ENCODE measurements at places on chromosomes 5 and 9.

DNA sequence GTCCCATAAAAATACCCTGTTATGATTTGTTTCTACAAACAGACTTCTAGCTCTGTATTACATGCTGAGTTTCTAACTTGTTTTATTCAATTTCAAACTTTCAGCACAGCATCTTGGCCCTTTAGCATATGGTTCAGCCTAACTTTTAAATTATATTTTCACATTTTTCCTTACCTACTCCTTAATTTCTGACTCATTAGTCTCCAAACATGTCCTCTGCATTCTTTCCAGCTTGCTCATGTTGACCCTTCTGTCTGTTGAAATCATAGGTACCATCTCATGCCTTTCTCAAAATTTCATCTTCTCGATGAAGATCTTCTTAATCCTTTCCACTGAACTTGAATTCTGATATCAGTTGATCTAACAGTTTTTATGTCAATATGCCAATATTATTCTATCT, 200.9 kb upstream of the RIOK2 start:
- no peak for DNase-seq

- no peak for DNase-seq
These were observed 77.5 kb downstream of the TRIO start for GRCh38 chr5:14220642-14221041.

DNA sequence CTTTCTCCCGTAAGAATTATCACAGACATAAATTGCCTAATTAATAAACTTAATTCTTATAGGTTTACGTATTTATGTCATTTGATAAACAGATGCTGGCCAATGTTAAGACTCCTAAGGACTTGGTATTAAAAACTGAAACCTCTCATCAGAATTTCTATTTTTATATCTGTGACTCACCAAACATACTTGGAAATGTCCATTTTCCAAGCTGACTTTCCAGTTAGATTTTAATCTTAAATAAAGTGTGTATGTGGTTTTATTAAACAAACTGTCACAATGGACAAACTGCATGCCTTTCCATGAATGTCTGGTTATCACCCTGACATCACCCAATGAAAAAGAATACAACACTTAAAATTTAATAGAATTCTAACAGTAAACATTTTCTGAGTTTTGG, 12.6 kb upstream of the COL23A1 start:
- no peak for DNase-seq

DNA sequence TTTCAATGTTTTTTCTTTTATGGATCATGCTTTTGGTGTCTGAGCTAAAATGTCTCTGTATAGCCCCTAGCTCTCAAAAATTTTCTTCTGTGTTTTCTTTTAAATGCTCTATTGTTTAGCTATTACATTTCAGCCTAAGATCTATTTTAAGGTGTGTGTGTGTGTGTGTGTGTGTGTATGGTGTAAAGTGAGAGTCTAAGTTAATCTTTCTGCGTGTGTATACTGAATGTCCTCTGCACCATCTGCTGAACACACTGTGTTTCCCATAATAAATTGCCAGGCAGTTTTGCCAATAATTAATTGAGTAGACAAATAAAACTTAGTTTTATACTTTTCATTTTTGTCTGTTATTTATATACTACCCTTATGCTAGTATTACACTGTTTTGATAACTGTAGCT, 2096.3 kb upstream of the C9orf72 start:
- DNase-seq = no peak

DNA sequence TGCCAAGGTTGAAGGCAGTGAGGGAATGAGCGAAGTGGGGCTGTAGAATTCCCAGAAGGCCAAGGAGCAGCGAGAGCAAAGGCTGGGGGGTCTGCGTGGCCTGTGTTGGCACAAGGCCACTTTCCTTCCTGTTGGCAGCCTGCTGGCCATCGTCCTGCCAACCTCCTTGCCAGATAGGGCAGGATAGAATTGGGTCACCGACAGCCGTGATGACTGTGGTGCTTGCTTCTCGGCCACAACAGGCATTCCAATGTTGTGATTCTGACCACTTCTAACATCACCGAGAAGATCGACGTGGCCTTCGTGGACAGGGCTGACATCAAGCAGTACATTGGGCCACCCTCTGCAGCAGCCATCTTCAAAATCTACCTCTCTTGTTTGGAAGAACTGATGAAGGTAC, 18.9 kb downstream of the TRIP13 start:
- DNase-seq = no peak

GRCh38 chr9:85223506-85224125, 518.1 kb downstream of the AGTPBP1 start:
- DNase-seq = no peak

- DNase-seq = peak; percentile 34
These were observed 822 bp downstream of the RASEF start for GRCh38 chr9:83061990-83062650.

- DNase-seq = no peak
These were observed 11.3 kb downstream of the C9 start for GRCh38 chr5:39352951-39353350.
